Astrocyte (in vitro differentiated cells and primary cell): ENCODE measurements at places on chromosomes 7 and 10. TPM values are rescaled to one million over a fixed set of nuclear protein-coding genes. Genes with fewer than 3 reads are reported as not detected.

- H3K36me3 ChIP-seq, result no peaks in the 10 kb centered on the region
- H3K4me1 ChIP-seq, result no peaks in the 10 kb centered on the region
- H3K27ac ChIP-seq, result no peak overlapping the region
- no peak overlapping the region for H3K4me3 ChIP-seq
- DNase-seq, result no peak
Measured at GRCh38 chr7:12074889-12075288, 136.2 kb upstream of the TMEM106B start.

DNA sequence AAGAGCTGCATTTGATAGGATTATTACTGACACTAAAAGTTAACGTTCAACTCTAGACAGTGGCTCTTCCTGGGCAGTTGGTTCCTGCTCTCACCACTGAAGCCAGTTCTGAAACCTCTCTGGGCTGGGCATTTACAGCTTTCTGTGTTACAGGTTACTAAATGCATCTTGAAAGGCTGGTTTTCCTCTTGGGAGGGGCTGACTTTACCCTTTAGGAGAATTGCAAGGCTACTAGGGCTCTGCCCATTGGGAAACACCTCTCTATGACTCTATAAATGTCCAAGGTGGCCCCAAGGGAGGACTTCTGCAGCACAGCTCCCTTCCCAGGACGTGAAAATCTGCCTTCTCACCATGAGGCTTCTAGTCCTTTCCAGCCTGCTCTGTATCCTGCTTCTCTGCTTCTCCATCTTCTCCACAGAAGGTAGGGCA is at the start of gene GPR15LG:
Gene GPR15LG, plus strand, starts transcription at position 301 of the 429 bp plus-strand sequence. Its CDS starts 51 bp downstream, at position 352.
- H3K4me1 ChIP-seq, result no peaks in the 10 kb centered on the region
- no peaks in the 10 kb centered on the region for H3K36me3 ChIP-seq
- no peaks in the 10 kb centered on the region for H3K27me3 ChIP-seq
- no peak for DNase-seq
- H3K4me3 ChIP-seq, result no peak within 1 kb of the TSS

The SFMBT2 gene
- total RNA-seq, result 3.9 and 5.0 TPM in 2 replicates

The ZNF239 gene
- total RNA-seq, result 5.3 and 5.7 TPM in 2 replicates

- no peaks in the 10 kb centered on the region for H3K36me3 ChIP-seq
- no peak overlapping the region for H3K27ac ChIP-seq
- no peaks in the 10 kb centered on the region for H3K27me3 ChIP-seq
- H3K4me1 ChIP-seq, result no peaks in the 10 kb centered on the region
- H3K4me3 ChIP-seq, result no peak overlapping the region
Measured at GRCh38 chr7:47093320-47094234, 488.3 kb downstream of the TNS3 start.

DNA sequence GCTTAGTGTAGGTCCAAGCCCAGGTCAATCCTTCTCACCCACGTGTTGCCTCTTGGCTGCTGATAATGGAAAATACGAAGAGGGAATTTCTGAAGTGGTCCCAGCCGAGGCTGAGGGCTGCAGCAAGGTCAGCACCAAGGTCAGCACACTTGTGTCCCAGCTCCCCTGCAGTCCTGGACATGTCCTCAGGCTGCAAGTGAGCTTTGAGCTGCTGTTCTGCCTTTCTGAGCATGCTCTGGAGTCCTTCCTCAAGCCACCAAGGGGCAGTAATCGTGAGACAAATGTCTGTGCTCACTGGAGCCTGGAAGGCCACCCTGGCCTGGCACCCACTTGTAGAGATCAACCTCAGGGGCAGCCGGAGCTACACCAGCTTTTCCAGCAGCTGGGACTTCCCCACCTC is 28.3 kb downstream of the DRGX start:
- no peaks in the 10 kb centered on the region for H3K36me3 ChIP-seq
- H3K4me3 ChIP-seq, result no peak overlapping the region
- no peaks in the 10 kb centered on the region for H3K27me3 ChIP-seq
